ENCODE measurements at places on chromosomes 5 and 9.

GRCh38 chr9:93024646-93024910 lies 33.9 kb upstream of the SUSD3 start:
- no peak overlapping the region for H3K27ac ChIP-seq
- no peak overlapping the region for H3K4me3 ChIP-seq
- no peaks in the 10 kb centered on the region for H3K27me3 ChIP-seq
- no peak for DNase-seq

DNA sequence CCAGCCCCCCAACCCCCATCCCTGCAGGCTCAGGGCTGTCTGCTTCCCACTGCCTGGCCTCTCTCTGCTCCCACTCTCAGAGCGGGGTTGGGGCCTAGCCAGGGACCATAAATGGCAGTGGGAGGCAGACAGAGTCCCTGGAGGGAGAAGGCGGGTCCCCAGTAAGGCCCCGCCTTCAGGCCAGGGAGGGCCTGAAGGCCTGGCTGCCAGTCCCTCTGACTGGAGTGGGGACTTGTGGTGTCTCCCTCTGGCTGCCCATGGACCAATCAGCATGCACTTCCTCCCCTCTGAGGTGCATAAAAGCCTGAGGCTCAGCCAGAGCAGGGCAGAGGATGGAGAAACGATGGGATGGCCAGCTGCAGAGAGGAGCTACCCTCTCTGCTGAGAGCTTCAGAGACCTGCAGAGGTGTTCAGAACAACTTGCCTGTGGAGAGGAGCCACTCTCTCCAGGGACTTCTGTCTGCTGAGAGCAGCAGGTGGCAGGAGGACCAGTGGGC lies 2.7 kb upstream of the BTNL9 start:
- DNase-seq, result peak; percentile 74
- no peaks in the 10 kb centered on the region for H3K4me1 ChIP-seq
- no peak overlapping the region for H3K4me3 ChIP-seq
- no peak overlapping the region for H3K27ac ChIP-seq

GRCh38 chr5:174401793-174402192 lies 322.6 kb upstream of the MSX2 start:
- H3K4me3 ChIP-seq, result no peak overlapping the region
- no peaks in the 10 kb centered on the region for H3K27me3 ChIP-seq
- H3K36me3 ChIP-seq, result no peaks in the 10 kb centered on the region

- no peaks in the 10 kb centered on the region for H3K4me1 ChIP-seq
- H3K36me3 ChIP-seq, result no peaks in the 10 kb centered on the region
- no peak overlapping the region for H3K4me3 ChIP-seq
These were observed 55.2 kb downstream of the DROSHA start for GRCh38 chr5:31476738-31477141.

DNA sequence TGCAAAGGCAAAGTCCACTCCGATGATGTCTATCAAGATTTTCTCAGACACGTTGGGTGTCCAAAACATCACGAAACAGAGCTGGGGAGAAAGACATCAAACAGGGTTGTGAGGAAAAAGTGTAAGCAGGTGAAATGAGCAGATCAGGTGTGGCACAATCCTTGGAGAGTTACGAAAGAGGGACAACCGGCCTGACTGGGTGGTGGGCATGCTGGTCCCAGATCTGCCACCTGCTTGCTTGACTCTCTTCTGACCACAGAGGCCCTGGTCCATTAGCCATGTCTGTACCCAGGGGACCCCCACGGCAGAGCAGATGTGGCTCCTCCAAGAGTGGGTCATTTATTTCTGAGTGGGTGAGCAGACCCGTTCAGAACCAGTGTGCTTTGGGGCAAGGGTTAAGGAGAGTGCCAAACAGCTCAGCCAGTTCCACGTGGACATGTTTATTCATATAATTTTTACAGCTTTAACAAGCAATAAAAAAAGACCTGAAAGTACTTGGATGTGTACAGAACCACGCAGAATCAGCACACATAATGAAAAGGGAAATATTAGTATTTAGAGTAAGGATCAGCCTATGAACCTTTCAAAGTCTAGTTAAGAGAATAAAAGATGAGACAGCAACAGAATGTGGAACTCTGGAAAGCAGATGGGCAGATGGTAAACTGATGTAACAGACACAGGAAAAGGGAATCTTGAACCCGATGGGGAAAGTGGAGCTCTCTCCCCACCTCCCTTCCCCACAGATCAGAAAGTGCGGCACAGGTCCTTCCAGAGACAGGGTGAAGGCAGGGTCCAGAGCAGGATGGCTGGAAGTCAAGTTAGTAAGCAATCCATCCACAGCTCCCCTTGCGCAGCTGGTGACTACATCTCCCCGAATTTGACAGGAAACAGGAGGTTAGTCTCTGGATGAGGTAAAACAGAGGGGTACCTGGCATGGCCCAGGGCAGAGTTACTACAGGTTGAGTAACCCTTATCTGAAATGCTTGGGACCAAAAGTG lies 52.5 kb downstream of the OTULIN start:
- no peak overlapping the region for H3K4me3 ChIP-seq
- H3K27me3 ChIP-seq, result no peaks in the 10 kb centered on the region
- no peak for DNase-seq
- no peak overlapping the region for H3K27ac ChIP-seq

- H3K27ac ChIP-seq, result no peak overlapping the region
- H3K4me1 ChIP-seq, result no peaks in the 10 kb centered on the region
- no peaks in the 10 kb centered on the region for H3K27me3 ChIP-seq
- no peak for DNase-seq
- H3K4me3 ChIP-seq, result no peak overlapping the region
These were observed 17.9 kb downstream of the FAM163B start for GRCh38 chr9:133591116-133591910.

GRCh38 chr9:97276310-97276852 lies 31.1 kb upstream of the CCDC180 start:
- H3K36me3 ChIP-seq, result no peaks in the 10 kb centered on the region
- no peak overlapping the region for H3K4me3 ChIP-seq
- H3K4me1 ChIP-seq, result peaks cover 6% of the 10 kb centered on the region
- no peak for DNase-seq
- H3K27me3 ChIP-seq, result no peaks in the 10 kb centered on the region
- H3K27ac ChIP-seq, result no peak overlapping the region

DNA sequence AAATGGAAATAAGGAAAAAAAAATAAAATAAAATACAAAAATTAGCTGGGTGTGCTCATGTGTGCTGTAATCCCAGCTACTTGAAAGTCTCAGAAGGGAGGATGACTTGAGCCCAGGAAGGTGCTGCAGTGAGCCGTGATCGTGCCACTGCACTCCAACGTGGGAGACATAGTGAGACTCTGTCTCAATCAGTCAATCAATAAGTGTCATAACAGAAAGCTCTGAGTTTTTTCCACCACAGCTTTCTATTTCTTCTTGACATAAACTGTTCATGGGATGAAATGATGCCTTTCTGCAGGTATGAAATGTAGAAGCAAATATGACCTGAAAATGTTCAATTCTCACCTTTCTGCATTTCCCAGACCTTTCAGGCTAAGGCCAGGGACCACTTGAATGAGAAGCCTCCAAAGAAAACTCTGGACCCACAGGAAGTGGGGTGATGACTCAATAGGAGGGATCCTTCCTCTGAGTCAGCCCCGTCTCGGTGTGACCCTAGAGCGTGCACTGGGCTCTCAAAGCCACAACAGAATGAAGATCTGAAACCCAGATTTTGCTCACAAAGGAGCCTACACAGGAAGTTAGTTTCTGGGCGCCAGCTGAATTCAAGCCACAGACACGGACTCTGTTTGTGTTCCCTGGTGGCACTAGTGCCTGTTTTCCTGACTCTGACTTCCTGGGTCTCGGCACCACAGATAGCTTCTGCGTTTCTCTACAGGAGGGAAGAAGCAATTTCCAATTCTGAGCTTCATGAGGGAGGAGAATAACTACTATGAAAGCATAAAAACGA lies 62.0 kb downstream of the ANKH start:
- no peak overlapping the region for H3K4me3 ChIP-seq
- no peak overlapping the region for H3K27ac ChIP-seq
- H3K4me1 ChIP-seq, result no peaks in the 10 kb centered on the region
- no peaks in the 10 kb centered on the region for H3K36me3 ChIP-seq
- H3K27me3 ChIP-seq, result no peaks in the 10 kb centered on the region

- peak overlapping the region; percentile 100 for H3K27ac ChIP-seq
- peaks cover under 1% of the 10 kb centered on the region for H3K36me3 ChIP-seq
- H3K4me1 ChIP-seq, result no peaks in the 10 kb centered on the region
- peak; percentile 72 for DNase-seq
- H3K27me3 ChIP-seq, result no peaks in the 10 kb centered on the region
These were observed 680 bp downstream of the GOLPH3 start for GRCh38 chr5:32173267-32174010.

- no peaks in the 10 kb centered on the region for H3K4me1 ChIP-seq
- H3K4me3 ChIP-seq, result no peak overlapping the region
- no peak overlapping the region for H3K27ac ChIP-seq
- no peaks in the 10 kb centered on the region for H3K27me3 ChIP-seq
- DNase-seq, result no peak
- no peaks in the 10 kb centered on the region for H3K36me3 ChIP-seq
These were observed 118.6 kb downstream of the ADAMTS2 start for GRCh38 chr5:179226696-179227095.

DNA sequence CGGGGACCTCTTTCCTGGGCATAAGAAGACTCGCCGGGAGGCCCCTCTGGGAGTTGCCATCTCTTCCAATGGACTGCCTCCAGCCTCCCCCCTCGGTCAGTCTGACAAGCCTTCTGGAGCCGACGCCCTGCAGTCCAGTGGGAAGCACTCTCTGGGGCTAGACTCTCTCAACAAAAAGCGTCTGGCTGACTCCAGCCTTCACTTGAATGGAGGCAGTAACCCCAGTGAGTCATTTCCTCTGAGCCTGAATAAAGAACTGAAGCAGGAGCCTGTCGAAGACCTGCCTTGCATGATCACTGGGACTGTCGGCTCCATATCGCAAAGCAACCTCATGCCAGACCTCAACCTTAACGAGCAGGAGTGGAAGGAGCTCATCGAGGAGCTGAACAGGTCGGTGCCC lies 28.4 kb upstream of the LTC4S start:
- H3K4me1 ChIP-seq, result no peaks in the 10 kb centered on the region
- DNase-seq, result peak; percentile 44
- H3K36me3 ChIP-seq, result peaks cover 13% of the 10 kb centered on the region
- no peak overlapping the region for H3K4me3 ChIP-seq
- H3K27ac ChIP-seq, result peak overlapping the region; percentile 60

GRCh38 chr9:126616521-126616976 lies 2.8 kb downstream of the LMX1B start:
- no peaks in the 10 kb centered on the region for H3K36me3 ChIP-seq
- DNase-seq, result no peak
- H3K4me1 ChIP-seq, result peaks cover 9% of the 10 kb centered on the region
- H3K27ac ChIP-seq, result no peak overlapping the region
- peaks cover 87% of the 10 kb centered on the region for H3K27me3 ChIP-seq
- H3K4me3 ChIP-seq, result no peak overlapping the region

GRCh38 chr9:109487247-109487646 lies 10.9 kb downstream of the PTPN3 start:
- no peaks in the 10 kb centered on the region for H3K27me3 ChIP-seq
- peak; percentile 41 for DNase-seq
- H3K36me3 ChIP-seq, result no peaks in the 10 kb centered on the region
- no peaks in the 10 kb centered on the region for H3K4me1 ChIP-seq
- H3K4me3 ChIP-seq, result no peak overlapping the region
- no peak overlapping the region for H3K27ac ChIP-seq

DNA sequence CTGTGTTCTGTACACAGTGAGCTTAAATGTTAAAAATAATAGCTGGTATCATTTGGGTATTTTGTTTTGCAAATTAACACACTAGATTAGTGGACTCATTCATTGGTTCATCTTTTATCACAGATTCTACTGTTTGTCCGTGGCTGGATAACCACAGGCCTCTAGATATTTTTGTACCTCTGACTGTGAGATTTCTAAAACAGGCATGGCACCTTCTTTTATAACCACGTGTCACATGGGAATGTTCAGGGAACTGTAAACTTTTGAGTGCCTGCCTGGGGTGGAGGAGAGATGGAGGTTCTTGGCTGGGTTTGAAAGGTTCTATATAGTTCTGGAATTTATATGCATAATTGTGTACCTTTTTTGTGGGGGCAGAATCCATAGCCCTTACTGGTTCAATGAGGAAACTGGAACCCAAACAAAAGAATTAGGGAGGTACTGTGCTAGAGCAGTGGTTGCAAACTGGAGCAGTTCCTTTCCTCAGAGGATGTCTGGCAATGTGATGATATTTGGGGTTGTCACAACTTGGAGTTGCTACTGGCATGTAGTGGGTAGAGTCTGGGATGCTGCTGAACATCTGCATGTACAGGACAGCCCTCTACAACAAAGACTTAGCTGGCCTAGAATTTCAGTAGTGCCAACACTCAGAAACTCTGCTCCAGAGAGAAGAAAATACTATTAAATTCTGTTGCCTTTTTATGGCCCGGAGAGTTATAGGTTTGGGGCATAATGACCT lies 16.9 kb downstream of the TLE4 start:
- no peaks in the 10 kb centered on the region for H3K36me3 ChIP-seq
- H3K4me3 ChIP-seq, result no peak overlapping the region
- H3K4me1 ChIP-seq, result peaks cover 5% of the 10 kb centered on the region
- no peaks in the 10 kb centered on the region for H3K27me3 ChIP-seq
- no peak for DNase-seq

- no peak overlapping the region for H3K27ac ChIP-seq
- H3K27me3 ChIP-seq, result no peaks in the 10 kb centered on the region
- H3K4me3 ChIP-seq, result no peak overlapping the region
- H3K36me3 ChIP-seq, result no peaks in the 10 kb centered on the region
- peak; percentile 55 for DNase-seq
- peaks cover 5% of the 10 kb centered on the region for H3K4me1 ChIP-seq
These were observed 131.2 kb downstream of the SLIT3 start for GRCh38 chr5:169169783-169170182.

GRCh38 chr5:100110497-100110896 lies 424.7 kb upstream of the FAM174A start:
- no peaks in the 10 kb centered on the region for H3K4me1 ChIP-seq
- no peaks in the 10 kb centered on the region for H3K27me3 ChIP-seq
- H3K27ac ChIP-seq, result no peak overlapping the region
- no peak for DNase-seq
- H3K36me3 ChIP-seq, result no peaks in the 10 kb centered on the region
- no peak overlapping the region for H3K4me3 ChIP-seq

GRCh38 chr9:112772215-112772509 lies 21.6 kb downstream of the SNX30 start:
- H3K36me3 ChIP-seq, result no peaks in the 10 kb centered on the region
- peaks cover 4% of the 10 kb centered on the region for H3K4me1 ChIP-seq
- no peaks in the 10 kb centered on the region for H3K27me3 ChIP-seq
- no peak overlapping the region for H3K4me3 ChIP-seq
- H3K27ac ChIP-seq, result no peak overlapping the region

DNA sequence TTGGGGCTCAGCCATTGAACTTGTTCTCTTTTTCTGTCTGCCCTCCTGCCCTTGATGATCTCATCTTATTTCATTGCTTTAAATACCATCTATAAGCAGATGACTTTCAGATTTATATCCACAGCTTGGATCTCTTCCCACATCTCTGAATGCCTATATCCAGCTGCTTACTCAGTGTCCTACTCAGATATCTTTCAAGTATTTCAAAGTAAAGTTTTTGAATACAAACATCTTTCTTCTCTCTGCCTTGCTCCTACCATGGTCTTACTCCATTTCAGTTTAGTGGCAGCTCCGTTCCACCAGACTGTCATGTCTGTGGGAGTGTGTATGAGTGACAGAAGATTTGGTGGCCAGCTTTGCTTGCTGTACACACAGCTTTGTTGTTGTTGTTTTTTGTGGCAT lies 59.7 kb downstream of the ERBIN start:
- H3K36me3 ChIP-seq, result no peaks in the 10 kb centered on the region
- H3K27me3 ChIP-seq, result no peaks in the 10 kb centered on the region
- H3K4me3 ChIP-seq, result no peak overlapping the region
- H3K4me1 ChIP-seq, result peaks cover 6% of the 10 kb centered on the region

- H3K4me1 ChIP-seq, result no peaks in the 10 kb centered on the region
- no peak overlapping the region for H3K27ac ChIP-seq
- no peaks in the 10 kb centered on the region for H3K27me3 ChIP-seq
- DNase-seq, result no peak
These were observed 74.8 kb downstream of the STK32A start for GRCh38 chr5:147309621-147310020.

Measured in mesendoderm (in vitro differentiated cells).